ENCODE measurements at places on chromosomes 12 and 14. TPM values are rescaled to one million over a fixed set of nuclear protein-coding genes. Genes with fewer than 3 reads are reported as not detected.

GRCh38 chr12:64968989-64969819 lies 144.8 kb downstream of the TBC1D30 start:
- DNase-seq, result no peak

GRCh38 chr12:108373111-108373510 lies 34.0 kb upstream of the CMKLR1 start:
- no peak for DNase-seq

BRF1 gene
- 61.2 TPM for total RNA-seq

MGAT4C gene
- total RNA-seq, result not detected

TAS2R10 gene
- total RNA-seq, result not detected

Measured in CD8-positive, alpha-beta T cell (primary cell).